ENCODE measurements at places on chromosomes 1 and 21.

DNA sequence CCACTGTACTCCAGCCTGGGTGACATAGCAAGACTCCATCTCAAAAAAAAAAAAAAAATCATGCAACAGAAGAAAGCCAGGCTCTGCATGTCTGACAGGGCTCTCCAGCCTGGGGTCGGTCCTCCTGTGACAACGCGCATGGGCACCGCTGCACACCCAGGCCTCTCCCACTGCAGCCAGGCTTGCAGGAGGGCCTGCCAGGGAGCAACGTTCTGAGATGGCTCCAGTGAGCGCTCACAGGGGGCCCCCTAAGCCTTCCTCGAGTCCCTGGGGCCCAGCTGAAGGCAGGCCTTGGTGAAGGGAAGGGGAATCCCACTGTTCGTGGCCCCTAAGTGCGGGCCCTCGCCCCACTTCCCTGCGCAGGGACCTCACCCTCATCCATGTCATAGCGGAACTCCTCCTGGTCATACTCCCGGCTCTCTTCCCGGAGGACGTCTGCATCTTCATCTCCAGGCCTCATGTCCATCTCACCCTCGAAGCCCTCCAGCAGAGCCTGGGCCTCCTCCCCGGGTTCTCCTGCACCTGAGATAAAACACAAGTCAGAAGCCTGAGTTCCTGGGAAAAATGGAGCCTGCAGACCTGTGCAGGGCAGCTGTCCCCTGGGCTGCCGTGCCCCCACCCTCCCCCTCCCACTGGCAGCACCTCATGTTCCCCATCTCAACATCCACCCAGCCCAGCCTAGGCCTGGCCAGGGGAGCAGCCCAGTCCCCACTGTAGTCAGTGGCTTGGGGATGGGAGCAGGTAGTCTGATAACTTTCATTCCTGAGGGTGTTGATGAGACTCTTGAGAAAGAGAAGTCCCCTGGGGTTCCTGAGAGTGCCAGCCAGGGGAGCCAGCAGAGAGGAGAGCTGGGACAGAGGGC is 20.3 kb downstream of the RSPH1 start:
- no peak for DNase-seq

DNA sequence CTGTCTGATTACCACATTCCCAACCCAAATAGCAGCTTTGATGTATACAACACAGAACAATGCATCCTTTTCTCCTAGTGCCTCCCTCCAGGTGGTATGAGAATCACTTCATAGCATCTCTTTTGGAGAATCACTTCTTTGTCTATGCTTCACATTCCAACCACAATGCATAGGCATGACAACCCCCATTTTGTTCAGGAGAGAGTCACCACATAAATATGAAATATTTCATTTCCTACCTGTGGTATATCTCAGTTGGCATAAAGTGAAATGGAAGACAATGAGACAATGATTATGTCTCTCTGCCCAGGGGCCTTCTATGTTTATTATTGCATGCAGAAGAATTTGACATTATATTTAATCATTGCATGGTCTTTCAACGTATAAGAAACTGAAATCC is 112.2 kb downstream of the BRINP2 start:
- no peak for DNase-seq

- DNase-seq: no peak
Measured at GRCh38 chr1:243746751-243747150, 103.3 kb downstream of the AKT3 start.

DNA sequence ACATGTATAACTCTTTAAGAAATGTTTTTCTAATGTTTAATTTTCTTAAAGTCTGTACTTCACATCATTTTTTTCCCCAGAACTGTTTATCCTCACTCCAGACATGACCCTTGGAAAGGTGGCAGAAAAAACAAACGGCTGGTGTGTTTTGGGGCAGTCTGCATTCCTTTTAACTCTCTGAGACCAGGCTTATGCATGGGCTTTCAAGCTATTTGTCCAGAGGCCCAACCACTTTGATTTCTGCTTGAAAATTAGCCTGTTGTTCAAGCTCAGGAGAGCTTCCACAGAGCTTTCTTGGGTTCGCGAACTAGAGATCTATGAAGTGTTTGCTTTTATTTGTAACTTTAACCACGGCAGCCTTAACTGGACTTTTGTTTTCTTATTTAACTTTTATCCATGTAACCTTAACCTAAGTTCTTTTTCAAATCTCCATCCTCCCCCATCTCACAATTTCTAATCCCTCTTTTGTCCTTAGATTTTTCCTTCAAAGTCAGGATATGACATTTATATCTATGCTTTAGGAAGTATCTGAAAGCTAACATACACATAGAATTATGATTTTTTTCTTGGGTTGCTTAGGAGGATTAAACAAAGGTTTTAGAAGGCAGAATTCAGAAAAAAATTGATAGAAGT is 111.8 kb downstream of the FGGY start:
- no peak for DNase-seq

GRCh38 chr1:6588893-6589520 is 9.2 kb downstream of the ZBTB48 start:
- no peak for DNase-seq

GRCh38 chr1:43275826-43276620 is 6.2 kb downstream of the TMEM125 start:
- DNase-seq: no peak

GRCh38 chr1:84939151-84939550 is 46.1 kb upstream of the LPAR3 start:
- no peak for DNase-seq

DNA sequence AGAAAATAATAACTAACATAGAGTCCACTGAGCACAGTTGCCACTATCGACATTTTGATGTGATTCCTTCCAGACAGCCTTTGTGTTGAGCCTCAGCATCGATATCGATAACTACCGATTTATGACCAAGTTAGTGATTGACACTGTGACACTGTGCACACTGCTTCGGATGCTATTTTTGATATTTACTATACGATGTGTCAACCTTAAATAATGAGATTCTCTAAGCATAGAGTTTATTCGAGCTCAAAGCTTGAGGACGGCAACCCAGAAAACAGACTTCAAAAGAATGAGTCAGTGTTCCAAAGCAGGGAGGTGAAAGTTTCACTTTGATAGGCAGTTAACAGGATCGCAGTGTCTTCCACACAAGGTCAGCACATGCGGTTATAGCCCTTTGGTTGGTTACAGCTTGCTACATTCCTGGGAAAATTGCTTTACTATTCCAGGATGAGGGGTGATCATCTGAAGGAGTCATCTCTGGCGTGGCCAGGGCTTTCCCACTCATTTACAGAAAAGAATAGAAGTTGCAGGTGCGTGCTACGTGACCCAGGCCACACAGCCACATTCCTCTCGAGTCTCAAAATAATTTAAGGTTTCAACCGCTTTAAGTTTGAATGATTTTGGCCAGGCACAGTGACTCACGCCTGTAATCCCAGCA is 53.6 kb upstream of the EFHD2 start:
- DNase-seq: no peak

GRCh38 chr1:11796036-11796828 is 9.5 kb downstream of the MTHFR start:
- DNase-seq: no peak

GRCh38 chr1:203273206-203273868 is 32.0 kb upstream of the BTG2 start:
- DNase-seq: peak; percentile 73

GRCh38 chr1:11499601-11500331 is 20.8 kb downstream of the DISP3 start:
- no peak for DNase-seq

DNA sequence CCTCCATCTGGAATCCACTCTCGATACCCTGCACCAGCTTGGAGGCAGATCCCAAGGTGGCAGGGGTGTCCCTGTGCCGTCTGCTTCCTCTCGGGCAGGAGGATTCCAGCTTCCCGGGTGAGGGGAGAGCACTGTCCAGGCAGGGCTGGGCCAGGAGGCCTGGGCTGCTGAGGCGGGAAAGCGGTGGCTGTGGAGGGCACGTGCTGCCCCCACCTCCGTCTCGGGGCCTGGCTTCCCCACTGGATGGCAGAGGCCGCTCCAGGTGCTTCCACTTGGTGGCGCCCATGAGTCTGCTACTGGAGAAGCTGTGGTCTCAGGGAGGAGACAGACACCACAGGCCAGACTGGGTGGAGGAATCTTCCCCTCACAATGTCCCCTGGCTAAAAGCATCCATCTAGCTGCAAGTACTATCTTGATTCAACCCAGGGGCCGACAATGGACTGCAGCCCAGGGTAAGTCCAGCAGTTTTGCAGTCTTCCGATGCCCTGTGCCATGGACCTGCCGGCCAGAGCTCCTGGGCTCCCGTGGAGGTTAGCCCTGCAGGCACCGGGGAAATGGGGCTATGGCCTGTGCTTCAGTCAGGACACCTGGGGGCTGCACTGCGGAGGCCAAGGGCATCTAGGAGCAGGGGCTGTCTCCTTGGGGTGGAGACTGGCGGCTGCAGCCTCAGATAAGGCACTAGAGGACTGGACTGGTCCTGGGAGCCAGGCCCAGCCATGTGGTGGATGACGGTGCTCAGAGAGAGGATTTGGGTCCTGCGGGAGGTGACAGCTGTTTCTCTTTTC is 41.3 kb upstream of the EIF4G3 start:
- no peak for DNase-seq

DNA sequence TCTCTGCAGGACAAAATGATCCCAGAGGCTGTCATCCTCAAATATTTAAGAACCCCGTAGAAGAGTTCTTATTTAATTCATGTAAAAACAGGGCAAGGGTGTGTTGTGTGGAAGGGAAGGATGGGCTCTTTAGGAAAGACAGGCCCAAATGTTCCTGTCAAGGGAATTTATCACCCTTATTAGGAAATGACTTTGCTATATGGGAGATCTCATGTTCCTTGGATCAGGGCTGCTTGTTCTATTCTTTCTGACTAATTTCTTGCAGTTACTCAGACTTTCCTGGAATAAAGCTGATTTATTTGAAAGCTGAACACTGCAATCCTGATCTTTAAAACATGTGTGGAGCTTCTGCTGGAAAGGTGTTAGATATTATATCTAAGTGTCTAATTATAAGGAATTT is 72.8 kb downstream of the SELENOF start:
- DNase-seq: peak; percentile 60

- DNase-seq: no peak
Measured at GRCh38 chr1:10647414-10648170, 148.9 kb downstream of the CASZ1 start.

DNA sequence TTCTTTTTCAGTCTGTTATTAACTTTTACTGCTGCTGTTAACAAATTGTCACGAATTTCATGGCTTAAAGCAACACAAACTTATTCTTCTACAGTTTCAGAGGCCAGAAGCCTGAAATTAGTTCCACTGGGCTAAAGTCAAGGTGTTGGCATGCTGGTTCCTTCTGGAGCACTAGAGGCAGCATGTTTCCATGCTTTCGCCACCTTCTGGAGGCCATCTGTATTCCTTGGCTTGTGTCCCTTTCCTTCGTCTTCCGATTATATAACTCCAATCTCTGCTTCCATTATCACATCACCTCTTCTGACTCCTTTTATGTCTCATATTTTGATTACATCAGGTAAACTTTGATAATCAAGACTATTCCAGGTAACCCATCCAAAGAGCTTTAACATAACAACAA is 1742.1 kb downstream of the BRINP3 start:
- no peak for DNase-seq

DNA sequence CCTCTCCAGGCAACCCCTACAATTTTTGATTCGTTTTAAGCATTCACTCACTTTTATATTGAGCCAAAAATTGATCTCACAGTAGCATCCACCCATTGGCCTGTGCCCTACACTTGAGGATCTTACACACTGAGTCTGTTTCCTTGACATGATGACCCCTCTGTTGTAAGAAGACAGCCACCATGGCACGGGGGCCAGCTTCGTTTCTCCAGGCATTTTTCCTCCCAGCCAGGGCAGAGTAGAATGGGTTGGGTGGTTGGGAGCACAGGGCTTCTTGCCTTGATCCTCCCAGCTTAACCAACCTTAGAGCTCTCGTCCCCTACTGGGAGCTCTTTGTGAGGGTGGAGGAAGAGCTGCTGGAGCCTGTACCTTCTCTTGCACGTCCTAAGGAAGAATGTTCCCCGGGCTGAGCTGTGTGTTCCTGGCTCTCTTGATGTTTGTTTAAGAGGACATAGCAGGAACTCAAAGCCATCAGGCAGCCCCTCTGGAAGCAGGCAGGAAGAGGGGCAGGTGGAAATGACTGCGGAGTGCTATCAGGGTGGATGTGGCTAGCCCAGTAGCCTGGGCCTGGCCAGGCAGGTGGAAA is 213.2 kb upstream of the TMEM51 start:
- no peak for DNase-seq

DNA sequence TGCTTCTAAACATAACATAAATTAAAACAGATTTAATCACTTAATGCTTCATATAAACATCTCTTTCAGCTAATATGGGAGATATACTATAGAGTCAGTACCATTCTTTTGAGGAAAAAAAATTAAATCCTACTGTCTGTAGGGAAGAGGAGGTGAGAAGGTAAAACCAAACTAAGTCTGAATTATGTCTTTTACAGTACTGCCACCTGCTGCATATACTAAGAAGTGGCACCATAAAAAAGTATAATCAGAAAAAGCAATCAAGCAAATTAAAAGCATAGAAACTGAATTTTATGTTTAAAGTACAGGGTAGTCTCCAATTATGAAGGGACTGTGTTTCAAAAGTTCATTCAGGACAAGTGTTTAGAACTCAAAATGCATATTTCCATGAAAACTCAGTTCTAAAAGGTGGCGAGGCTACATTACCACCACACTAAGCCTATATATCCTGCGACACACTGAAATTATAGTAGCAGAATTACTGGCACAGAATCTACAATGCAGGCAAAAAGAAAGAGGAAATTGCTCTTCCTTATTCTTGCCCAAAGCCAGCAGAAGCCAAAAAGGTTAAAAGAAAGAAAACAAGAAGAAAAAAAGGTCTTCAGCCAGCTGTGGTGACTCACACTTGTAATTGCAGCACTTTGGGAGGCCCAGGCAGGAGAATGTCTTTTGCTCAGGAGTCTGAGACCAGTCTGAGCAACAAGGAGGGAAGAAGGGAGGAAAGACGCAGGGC is 9.0 kb downstream of the NSL1 start:
- DNase-seq: peak; percentile 28

DNA sequence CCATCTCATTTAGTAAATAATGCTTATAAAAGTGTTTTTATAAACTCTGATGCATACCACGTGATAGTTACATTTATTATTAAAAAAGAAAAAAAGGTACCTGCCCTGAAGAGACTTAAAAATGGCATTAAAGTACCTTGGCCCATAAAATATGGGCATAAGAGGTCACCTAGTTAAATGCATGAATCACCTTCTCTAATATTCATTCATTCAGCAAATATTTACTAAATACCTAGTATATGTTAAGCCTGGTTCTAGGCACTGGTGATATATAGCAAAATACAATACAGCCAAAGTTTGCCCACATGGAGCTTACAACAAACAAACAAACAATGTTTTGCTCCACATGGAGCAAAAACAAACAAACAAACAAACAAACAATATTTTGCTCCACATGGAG is 87.0 kb downstream of the SCMH1 start:
- DNase-seq: no peak

- peak; percentile 10 for DNase-seq
Measured at GRCh38 chr1:152110860-152111514, 4.3 kb downstream of the TCHH start.

DNA sequence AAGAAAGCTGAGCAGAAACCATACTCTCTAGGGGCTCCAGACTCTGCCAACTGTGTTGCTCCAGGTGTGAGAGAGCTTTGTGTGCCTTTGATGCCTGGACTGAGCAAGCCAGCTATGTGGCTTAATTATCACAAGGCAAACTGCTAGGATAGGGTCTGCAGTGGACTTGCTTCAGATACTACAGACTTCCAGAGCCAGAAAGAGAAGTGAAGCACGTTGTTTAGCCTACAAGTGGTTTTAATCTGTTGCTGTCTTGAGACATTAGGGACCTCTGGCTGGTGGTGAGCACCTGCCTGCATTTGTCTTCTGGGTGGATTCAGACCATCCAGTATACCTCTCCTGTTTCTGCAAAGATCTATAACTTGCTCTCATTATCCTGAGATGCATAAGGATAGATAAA is 353.4 kb upstream of the PLXNA2 start:
- DNase-seq: no peak

Data from stromal cell of bone marrow (primary cell).